ENCODE measurements at places on chromosomes 13 and 19.

GRCh38 chr19:44839276-44839675 is 6.8 kb upstream of the NECTIN2 start:
- DNase-seq = no peak

DNA sequence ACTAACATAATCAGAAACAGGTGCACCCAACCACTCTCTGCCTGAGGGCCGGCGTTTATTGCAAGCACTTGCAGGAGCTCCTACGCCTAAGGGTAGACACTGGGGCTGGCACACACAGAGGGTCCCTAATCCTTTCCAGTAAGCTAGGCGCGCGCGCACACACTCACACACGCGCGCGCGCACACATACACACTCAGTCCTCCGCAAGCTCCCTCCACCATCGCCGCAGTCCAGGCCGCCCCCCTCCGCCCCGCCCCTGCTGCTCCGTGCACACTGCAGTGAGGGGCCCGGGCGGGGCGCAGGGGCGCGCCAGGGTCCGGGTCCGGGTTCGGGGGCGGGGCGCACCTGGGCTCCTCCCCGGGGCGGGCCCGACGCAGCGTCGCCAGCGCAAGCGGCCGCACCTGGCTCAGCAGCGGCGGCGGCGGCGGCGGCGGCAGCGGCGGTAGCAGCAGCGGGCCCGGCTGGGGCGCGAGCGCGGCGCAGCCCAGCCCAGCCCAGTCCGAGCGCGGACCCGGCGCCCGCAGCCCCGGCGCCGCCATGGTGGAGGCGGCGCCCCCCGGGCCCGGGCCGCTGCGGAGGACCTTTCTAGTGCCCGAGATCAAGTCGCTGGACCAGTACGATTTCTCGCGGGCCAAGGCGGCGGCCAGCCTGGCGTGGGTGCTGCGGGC is at the start of gene CAMSAP3:
TSS of gene CAMSAP3 (plus strand) at position 398 of the 668 bp plus-strand sequence. CDS start at position 538, 140 bp downstream.
- DNase-seq = peak; percentile 28

DNA sequence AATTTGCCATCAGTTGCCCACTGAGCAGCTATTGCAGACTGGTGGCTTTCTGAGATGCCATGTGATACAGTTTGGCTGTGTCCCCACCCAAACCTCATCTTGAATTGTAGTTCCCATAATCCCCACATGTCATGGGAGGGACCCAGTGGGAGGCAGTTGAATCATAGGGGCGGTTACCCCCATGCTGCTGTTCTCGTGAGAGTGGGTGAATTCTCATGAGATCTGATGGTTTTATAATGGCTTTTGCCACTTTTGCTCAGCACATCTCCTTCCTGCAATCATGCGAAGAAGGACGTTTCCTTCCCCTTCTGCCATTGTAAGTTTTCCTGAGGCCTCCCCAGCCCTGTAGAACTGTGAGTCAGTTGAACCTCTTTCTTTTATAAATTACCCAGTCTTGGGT is 34.8 kb upstream of the ANKRD10 start:
- DNase-seq = no peak

DNA sequence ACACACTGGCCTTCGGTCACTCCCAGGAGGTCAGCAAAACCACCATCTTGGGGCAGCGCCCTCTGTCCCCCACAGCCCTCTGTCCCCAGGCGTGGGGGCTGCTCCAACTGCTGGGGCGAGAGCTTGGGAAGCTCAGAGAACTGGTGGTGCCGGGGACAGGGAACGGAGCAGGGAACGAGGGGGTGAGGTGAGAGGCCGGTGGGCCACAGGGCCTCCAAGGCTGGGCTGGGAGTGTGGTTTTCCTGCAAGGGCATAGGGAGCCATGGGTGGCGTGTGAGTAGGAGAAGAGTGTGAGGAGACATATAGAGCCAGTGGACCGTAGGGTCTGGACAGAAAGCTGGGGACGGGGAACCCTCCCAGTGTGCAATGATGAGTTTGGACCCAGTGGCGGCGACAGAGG is 34.1 kb downstream of the F2RL3 start:
- DNase-seq = no peak

DNA sequence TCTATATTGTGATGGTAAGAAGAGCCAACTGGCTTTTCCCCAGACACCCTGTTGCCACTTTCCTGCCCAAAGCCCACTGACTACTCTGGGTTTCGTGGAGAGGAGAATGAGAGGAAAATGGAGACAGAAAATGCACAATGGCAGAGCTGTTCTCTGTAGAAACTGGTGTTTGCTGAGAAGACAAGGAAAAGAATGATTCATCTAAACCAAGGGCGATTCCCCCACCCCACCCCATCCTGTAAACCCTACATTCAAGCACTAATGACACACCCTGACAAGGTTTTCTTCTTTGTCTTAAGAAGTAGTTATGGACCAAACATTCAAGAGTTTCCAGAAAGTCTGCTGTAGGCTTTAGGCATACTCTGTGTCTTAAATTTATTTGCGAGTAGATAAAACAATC is 68.8 kb downstream of the DOCK9 start:
- no peak for DNase-seq

GRCh38 chr13:29428310-29429181 is 166.9 kb downstream of the SLC7A1 start:
- no peak for DNase-seq

DNA sequence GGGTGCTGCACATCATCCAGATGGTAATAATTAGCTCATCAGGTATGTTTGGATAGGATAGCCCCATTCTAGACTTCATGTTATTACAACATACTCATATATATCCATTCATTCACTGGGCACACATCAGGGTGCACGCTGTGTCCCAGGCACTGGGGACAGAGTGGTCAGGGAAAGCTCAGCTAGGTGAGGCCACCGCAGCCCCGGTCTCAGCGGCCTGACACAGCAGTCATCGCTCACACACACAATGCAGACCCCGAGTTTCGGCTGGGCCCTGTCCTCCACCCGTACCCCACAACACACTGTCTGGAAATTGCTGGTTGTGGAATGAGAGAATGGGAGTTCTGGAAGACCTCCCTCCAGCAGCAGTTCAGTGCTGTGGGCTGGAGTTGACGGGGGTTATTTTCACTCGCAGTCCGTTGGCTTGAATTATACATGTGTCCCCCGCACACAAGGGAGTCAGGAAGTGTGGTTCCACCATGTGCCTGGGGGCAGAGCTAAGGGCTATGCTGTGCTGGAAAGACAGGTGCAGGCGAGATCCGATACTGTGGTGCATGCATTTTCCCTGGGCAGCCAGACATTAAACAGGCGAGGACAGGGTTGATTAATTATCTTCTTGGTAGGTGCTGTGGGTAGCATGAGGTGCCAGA is 257.6 kb downstream of the TEX29 start:
- no peak for DNase-seq

DNA sequence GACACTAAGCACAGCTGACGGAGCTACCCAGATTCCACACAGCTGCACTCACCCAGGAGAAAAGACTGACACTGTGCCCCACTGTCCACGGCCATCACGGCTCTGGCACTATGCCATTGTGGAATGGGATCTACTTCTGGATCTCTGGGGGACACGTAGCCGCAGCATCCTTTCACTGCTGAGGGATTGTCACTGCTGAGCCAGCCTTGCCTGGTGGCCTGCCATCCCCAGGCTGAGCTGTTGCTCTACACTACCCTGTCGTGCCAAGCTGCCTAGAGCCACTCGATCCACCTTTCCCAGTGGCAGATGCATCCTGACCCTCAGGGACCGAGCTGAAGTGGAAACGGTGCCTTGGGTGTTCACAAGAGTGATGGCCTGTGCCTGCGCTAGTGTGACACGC is 5.0 kb upstream of the LILRB5 start:
- DNase-seq = no peak

DNA sequence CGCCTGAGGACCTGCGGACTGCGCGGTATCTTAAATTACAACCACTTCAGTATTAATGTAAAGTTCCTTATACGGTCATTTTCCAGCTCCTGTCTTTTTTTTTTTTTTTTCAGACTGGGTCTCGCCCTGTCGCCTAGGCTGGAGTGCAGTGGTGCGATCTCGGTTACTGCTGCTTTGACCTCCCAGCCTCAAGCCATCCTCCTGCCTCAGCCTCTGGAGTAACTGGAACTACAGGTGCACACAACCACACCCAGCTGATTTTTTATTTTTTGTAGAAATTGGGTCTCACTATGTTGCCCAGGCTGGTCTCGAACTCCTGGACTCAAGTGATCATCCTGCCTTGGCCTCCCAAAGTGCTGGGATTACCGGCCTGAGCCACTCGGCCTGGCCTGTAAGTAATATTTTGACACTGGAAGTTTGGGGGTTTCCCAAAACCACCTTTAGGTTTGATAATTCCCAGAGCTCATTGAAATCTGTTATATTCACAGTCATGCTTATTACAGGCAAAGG is 406 bp upstream of the EID2B start:
- DNase-seq = no peak

- DNase-seq = no peak
These were observed 14.2 kb downstream of the ZNF91 start for GRCh38 chr19:23381114-23381513.

- no peak for DNase-seq
These were observed 391 bp downstream of the ZNF761 start for GRCh38 chr19:53432088-53432661.

DNA sequence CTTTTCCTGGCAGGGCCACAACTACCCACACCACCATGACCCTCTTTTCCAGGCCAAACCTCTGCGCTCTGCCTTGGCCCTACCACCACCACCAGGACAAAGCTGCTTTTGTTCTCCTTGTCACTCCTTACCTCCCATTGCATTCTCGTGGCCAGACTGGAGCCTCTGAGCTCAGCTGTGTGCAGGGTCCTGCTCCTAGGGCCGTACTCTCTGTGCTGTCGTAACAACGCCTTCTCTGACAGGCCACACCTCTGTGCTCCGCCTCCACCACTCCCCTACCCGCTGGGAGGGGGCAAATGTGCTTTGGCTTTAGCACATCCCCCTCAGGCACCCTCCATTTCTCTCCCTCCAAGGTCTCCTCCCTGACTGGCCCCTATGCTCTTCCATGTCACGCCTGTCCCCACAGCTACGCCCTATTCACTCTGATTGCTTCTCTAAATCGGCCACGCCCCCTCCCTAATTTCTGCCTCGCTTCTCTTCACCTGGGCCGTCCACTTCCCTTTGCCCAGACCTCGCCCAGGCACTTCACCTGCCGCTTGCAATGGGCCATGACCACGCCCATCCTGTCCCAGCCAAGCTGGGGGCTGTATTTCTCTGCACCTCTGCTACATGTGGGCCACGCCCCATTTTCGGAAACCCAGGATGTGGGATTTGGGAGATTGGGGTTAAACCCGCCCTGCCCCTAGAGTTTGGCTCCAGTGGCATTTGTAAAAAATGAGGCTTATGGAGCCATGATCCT is 472.3 kb downstream of the KLF12 start:
- DNase-seq = no peak

DNA sequence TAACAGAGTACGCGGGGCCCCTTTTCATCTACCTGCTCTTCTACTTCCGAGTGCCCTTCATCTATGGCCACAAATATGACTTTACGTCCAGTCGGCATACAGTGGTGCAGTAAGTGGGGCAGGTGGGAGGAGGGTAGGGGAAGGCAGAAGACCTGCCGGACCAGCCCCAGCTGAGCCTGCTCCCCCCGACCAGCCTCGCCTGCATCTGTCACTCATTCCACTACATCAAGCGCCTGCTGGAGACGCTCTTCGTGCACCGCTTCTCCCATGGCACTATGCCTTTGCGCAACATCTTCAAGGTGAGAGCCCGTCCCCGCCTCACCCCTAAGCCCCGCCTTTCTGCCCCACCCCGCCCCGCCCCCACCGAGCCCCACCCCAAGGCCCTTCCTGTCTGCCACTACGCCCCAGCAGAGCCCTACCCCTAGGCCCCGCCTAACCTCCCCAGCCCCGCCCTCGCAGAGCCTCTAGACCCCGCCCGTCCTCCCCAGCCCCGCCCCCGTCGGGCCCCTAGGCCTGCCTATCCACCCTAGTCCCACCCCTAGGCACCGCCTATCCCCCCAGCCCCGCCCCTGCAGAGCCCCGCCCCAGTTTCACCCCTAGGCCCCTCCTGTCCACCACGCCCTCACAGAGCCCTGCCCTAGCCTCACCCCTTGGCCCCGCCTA is 7.7 kb downstream of the NDUFB7 start:
- DNase-seq = peak; percentile 16

GRCh38 chr13:70424428-70424827 is 316.2 kb upstream of the KLHL1 start:
- no peak for DNase-seq

DNA sequence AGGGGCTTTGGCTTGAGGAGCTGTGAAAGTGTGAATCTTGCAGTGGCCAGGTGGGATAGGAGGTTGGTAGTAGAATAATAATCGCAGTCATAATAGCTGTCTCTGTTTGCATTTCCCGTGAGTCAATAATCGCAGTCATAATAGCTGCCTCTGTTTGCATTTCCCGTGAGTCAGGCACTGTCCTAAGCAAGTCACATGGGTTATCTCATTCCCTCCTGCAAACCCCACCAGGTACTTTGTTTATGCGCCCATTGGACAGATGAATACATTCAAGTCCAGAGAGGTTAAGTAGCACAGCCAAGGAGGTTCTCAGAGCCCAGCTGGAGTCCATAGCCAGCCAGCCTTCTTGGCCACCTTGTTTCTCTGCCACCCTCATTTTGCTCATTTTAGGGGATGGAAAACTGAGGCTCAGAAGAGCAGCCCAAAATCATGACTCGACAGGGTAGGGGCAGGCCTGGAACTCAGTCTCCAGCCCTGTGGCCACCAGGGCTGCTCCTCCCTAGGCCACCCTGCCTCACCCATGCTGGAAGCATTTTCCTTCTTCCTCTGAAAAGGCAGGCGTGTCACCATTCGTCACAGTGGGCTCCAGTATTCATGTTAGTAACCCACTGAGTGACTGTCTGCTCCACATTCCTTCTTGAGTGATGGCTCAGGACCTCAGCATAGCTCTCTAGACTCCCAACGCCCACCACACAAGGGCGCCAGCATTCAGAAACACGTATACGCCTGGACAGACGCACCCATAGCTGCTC is 206.2 kb downstream of the URI1 start:
- DNase-seq = no peak

GRCh38 chr13:107258599-107259187 is 690.8 kb upstream of the ARGLU1 start:
- no peak for DNase-seq

DNA sequence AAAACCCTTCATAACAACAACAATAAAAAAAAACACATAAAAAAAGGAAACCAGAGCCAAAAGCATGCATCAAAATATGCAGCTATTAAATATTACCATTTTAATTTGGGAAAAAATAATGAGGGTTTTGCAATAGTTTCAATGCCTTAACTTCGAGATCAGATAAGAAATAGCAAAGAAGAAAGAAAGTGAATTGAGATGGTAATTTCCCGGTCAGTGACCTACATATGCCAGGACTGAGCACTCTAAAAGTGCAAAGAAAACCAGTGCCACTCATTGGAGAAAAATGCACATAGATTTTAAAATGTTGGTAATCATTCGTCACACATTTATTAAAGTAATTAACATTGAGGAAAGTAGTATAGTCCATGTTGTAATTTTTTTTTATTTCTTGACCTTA is 944.2 kb downstream of the EFNB2 start:
- DNase-seq = no peak

GRCh38 chr19:19417046-19417445 is 11.6 kb downstream of the GATAD2A start:
- no peak for DNase-seq

DNA sequence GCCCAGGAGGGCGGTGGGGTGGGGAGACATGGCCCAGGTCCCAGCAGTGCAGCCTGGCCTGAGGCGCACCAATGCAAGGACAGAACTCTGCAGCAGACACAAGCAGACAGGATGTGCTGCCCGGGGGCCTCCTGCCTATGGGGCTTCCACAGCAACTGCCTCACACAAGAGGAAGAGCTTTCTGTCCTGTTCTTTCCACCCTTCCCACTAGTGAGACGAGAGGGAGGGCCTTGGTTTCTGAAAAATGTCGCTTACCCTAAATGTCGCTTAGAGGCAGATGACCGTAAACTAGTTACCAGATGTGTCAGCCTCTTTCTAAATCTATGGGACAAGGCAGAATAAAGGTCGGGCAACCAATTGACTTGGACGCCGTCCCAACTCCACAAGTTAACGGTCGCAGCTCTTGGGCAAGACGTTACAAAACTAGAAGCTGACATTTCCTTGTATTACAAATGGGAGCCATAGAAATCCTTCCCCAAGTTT is at the start of gene LAIR1:
TSS of gene LAIR1 (minus strand) at position 157 of the 483 bp plus-strand sequence. CDS start at position 30, 127 bp downstream.
- DNase-seq = peak; percentile 30
